ENCODE measurements at places on chromosomes 2 and 18. TPM values are rescaled to one million over a fixed set of nuclear protein-coding genes. Genes with fewer than 3 reads are reported as not detected.

DNA sequence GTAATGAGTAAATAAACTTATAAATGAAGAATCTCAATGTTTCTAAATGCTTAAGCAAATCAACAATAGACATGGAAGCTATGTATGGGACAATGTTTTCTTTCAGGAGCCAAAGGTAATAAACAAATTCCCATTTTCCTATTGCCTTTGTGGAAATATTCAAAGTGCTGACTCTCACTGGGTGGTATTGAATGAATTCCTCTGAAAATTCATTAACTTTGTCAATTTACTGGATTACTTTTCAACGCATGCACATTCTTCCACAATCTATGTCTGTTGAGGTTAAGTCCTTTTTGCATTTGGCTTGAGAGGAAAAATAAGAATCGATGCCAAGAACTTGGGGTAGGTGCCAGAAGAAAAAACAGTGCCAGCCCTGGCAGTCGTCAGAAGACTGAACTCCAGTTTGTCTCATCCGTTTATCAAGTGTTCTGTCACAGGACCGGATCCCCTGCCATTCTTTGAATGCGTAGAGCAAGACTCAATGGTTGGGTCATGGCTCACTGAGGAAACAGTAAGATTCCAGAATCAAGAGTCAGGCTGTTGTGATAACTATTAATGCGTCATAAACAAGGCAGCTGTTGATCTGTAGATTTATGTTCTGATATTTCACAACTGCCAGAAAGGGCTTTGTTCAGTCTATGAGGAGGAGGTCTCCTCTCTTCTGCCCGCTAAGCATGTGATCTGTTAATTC lies 133.3 kb downstream of the GFPT1 start:
- DNase-seq: no peak

- no peak for DNase-seq
Measured at GRCh38 chr2:71790226-71791060, 337.1 kb downstream of the DYSF start.

The ARHGAP28 gene
- 0.46 TPM for total RNA-seq

DNA sequence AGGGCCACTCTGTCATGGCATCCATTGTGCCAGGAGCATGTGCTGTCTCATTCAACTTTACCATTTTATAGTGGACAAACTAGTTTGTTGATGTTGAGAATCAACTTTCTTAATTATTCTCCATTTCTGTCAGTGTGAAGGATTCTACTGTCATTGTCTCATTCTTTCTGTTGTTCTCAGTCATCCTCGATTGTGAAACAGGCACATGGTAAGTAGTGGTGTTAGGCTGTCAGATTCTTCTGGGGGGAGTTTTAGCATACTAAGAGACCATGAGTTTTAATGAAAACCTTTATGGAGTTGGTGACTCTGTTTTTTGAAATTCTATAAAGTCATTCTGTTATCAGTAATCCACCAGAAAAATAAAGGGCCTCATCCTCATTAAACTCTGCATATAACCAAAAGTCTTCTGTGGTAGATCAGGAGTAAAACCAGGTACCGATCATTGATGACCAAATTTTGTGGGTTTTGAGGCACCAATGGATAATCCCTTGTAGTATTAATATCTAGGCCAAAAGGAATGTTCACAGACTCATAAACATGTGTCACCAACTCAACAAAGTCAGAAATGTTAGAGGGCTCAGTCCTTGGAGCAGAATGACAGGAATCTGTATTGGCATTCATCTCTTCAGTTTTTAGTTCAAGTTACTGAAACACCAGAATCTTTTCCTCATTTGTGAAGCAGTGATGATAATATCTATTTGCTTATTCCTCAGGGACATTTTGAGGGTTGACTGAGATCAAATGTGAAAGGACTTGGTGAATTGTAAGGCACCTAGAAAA lies 73.2 kb downstream of the CERS6 start:
- DNase-seq: no peak

The TMEM198 gene
- 4.5 TPM for total RNA-seq

The APOB gene
- not detected for total RNA-seq

The SERPINB13 gene
- total RNA-seq: not detected

GRCh38 chr2:121682396-121683298 lies 33.4 kb upstream of the CLASP1 start:
- no peak for DNase-seq

GRCh38 chr2:238022594-238023157 lies 38.1 kb upstream of the SCLY start:
- DNase-seq: no peak

GRCh38 chr18:4433717-4434116 lies 21.4 kb downstream of the DLGAP1 start:
- peak; percentile 23 for DNase-seq

GRCh38 chr2:197011801-197012641 lies 85.5 kb upstream of the PGAP1 start:
- peak; percentile 28 for DNase-seq

GRCh38 chr2:85583667-85584353 lies 421 bp upstream of the VAMP5 start:
- no peak for DNase-seq

DNA sequence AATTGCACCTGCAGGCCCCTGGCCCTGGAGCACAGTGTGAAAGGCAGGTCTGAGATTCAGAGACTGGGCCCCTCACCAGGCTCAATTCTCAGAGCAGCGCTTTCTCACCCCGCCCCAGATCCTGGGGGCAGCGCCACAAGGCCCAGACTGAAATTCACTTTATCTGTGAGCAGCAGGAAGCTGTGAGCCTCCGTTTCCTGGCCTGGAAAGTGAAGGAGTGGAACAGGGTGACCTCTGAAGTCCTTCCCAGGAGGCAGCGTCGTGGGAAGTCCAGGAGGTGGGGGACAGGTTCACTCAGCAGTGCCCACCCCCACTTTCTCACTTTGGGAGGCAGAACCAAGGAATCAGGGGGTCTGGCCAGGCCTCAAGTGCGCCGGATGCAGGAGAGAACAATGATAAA lies 235.4 kb downstream of the NDUFA10 start:
- DNase-seq: no peak

Data from Caki2 (cell line).